ENCODE measurements at places on chromosomes 1 and 21.

DNA sequence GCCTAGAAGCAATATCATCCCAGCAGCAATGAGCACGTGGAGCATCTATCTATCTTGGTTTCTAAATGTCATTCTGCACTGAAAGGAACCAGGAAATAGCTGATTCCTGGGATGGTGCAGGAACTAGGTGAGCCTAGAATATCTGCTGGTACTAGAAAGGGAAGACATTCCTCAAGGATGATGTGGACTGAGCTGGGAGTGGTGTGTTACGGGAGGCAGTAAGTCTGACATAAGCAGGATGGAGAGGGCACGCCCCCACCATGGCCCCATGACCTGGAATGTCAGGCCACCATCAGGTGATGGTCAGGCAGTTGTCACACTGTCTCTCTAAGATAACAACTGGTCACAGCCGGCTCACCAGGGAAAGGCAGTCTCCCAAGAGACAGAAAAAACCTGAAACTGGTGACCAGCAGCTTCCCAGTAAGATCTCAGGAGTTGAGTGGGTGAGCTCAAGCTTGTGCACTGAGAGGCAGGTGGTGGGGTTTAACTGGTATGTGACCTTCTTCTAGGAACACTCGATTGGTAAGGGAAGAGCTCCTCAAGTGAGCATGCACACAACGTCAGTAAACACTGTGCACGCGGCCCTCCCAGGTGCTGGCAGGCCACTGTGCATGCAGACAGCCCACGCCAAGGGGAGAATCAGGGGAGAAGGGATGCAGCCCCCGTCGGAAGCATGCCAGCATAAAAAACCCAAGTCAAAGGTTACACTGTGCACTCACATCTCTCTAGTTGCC is 148.7 kb downstream of the ADSS2 start:
- peak; percentile 95 for DNase-seq

DNA sequence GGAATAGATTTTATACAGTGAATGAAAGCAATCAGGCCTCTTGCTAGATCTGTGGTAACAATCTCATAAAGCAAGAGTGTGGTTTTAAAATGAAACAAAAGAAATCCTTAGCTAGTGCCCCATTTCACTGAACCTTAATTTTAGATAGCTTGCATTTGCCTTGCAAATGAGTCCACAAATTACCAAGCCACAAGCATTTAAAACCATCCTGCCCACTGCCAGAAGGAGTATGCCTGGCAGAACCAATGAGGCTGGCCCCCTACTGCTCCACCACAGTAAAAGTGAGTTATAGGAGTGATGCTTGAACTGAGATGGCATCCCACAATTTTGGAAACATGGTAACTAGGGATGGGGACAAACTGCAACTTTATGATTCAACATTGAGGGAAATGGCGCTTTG is 206.4 kb upstream of the LMO4 start:
- DNase-seq, result no peak

DNA sequence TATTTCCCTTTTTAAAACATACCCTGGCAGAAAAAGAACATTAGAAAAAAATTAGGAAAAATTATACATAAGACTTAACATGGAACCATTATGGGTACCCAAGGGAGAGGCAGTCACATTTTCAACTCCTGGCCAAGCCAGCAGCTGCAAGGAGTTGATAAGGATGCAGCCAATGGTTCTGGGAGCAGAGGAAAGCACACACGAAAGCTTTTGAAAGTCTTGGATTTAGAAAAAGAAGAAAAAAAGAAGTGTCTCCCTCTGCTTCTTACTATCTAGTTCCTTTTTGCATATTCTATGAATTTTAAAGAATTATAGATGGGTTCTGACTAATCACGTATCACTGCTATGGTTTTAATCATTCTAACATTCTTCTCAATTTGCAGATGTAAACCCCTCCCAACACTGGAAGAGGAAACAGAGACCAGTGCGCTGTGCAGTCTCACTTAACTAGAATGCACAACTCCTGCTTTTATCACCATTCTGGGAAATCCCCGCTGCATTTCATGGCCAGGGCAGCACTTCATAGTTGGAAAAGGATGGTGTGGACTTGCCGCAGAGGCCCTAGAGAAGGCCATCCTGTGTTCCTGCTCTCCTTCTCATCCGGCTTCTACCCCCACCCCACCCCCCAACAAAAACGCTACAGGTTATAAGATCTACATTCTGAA is 2.7 kb upstream of the CD58 start:
- peak; percentile 45 for DNase-seq

DNA sequence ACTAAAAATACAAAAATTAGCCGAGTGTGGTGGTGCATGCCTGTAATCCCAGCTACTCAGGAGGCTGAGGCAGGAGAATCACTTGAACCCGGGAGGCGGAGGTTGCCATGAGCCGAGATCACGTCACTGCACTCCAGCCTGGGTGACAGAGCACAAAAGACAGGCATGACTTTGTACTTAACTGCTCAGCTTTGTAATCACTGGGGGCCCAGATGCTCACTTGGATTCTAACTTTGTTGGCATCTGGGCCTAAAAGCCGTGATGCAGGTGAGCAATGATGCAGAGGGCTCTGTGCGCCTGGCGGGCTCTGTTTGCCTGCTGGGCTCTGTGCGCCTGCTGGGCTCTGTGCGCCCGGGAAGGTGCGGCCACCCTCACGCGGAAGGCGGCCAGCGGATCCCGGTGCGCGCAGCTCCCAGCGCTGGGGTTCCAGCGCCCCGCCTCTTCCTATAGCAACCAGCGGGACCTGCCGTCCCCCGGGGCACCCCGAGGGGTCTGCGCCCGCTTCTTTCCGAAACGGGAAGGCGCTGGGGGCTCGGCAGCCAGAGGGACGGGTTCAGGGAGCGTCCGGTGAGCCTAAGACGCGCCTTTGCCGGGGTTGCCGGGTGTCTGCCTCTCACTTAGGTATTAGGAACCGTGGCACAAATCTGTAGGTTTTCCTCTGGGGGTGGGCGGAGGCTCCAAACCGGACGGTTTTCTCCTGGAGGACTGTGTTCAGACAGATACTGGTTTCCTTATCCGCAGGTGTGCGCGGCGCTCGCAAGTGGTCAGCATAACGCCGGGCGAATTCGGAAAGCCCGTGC is 31.7 kb downstream of the PRMT2 start:
- no peak for DNase-seq

GRCh38 chr1:50110656-50111055 is 1.9 kb downstream of the ELAVL4 start:
- no peak for DNase-seq

DNA sequence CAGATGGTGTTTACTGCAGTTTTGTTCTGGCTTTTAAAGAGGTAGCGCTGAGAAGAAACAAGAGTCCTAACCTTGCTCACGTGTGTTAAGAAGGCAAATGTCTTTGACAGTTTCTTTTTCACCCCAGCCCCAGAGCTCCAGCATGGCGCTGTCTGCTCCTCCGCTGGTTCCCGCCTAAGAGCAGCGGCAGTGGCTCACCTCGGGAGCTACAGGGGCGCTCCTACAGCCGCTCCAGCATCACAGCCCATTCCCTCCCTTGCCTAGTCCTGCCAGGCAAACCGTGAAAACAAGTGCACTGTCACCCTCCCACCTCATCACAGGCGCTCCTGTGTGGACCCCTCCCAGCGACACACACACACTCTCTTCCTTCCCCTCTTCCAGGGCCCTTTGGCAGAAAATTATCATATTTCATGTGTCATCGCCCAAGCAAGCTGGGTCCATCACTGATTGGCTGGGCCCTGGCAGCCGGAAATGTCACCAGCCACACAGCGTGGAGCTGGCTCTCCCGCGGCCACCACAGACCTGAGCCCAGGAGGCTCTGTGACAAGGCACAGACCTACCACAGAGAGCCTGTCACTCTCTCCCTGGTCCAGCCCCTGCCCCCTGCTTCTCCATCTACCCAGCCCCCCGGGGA is 1.2 kb upstream of the HIVEP3 start:
- no peak for DNase-seq

DNA sequence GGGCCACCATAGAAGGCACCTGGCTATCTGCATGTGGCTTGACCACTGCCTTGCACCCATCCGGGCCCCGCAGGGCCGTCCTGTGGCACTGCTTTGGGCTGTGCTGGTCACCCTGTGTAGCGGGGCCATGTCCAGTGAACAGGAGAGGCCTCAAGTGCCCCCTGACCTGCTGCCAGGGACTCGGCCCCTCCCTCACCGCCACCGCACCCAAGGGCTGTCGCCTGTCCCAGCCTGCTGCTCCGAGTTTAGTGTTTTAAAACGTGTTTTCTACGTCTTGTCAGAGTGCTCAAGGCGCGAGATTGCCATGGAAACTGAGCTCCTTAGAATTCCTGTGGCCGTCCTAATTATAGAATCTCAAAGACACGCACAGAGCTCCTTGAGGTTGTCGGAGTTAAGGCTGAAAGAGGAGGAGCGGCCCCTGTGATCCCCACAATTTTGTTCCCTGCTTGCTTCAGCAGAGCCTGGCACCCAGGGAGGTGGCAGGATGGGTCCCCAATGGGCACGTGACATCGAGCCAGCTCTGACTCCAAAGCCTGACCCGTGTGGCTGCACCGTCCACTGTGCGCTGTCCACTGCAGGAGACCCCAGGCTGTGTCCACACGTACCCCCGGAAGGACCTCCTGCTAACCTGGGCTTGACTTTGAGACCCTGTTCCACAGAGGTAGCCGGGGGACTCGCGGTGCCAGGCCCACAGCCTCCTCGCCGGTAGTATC is 66.2 kb downstream of the FAAP20 start:
- no peak for DNase-seq

- DNase-seq, result peak; percentile 78
These were observed 206.8 kb upstream of the ESRRG start for GRCh38 chr1:216929870-216930582.

DNA sequence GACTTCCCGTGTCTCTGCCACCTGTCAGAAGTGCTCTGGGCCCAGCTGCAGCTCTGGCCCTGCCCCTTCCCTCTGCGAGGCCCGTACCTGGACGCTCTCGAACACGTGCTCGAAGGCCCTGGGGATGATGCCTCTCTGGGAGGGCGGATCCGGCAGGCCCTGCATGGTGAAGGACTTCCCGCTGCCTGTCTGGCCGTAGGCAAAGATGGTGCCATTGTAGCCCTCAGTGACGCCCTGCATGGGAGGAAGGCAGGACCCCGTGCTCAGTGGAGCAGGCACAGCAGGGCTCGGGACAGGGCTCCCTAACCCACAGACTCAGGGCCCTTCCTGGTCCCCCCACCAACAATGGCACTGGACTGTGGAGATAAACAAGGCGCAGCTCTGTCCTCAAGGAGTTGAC is 2.4 kb downstream of the KIF17 start:
- DNase-seq, result no peak

- no peak for DNase-seq
These were observed 8.4 kb upstream of the FAAP20 start for GRCh38 chr1:2202843-2203601.

- DNase-seq, result no peak
These were observed 5.6 kb upstream of the IVNS1ABP start for GRCh38 chr1:185322636-185323035.

DNA sequence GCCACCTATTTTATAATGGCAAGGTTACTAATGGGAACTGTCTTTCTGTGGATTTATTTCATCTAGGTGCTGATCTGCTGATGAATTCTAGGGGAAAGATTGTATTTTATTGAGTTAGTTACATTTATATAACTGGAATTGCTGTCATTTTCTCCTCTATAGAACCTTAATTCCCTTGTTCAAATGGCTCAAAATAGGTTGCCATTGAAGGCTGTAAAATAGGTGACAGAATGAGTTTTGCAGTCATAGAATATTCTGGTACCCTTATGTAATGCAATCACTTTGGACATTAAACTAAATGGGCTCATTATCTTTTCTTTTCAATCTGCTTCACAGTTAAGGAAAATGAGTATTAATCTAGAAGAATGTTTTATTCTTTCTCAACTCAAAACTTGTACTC is 131.0 kb downstream of the CTH start:
- no peak for DNase-seq

- DNase-seq, result no peak
These were observed 156.6 kb downstream of the GREM2 start for GRCh38 chr1:240455228-240455821.

GRCh38 chr1:161083748-161084596 is 5.4 kb downstream of the NECTIN4 start:
- DNase-seq, result no peak

DNA sequence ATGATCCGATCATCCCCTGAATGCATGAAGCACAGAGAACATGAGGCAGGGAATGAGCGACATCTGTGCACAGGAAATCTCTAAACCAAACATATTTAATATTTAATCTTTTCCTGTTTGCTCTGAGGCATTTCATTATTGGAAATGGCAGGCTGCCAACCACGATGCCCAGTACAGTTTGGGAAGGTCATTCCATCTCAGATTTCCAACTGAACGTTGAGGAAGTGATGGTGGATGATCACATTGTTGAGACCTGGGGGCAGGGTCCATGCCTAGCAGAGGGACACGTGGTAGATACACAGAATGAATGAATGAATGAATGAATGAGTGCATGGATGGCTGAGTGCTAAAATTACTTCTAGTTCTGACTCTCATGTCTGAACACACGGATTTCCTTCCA is 15.9 kb upstream of the FASLG start:
- DNase-seq, result no peak

DNA sequence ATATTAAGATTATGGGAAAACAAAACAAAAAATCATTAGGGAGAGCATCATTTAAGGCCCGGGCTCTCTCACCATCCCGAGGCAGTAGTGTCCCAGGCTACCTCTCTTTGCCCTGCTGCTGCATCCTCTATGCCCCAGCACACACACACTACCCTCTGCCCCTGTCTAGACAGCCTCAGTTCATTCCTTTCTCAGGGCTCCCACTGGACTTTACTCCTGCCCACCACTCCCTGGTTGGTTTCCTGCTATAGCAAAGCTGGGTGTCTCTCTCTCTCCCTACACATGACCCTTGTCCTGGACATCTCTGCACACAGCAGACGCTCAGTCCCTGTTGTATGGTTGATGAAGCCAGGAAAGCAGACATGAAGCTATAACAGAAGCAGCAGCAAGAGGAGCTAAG is 30.7 kb downstream of the GNG12 start:
- DNase-seq, result no peak

GRCh38 chr1:246221485-246222255 is 285.4 kb downstream of the SMYD3 start:
- no peak for DNase-seq

DNA sequence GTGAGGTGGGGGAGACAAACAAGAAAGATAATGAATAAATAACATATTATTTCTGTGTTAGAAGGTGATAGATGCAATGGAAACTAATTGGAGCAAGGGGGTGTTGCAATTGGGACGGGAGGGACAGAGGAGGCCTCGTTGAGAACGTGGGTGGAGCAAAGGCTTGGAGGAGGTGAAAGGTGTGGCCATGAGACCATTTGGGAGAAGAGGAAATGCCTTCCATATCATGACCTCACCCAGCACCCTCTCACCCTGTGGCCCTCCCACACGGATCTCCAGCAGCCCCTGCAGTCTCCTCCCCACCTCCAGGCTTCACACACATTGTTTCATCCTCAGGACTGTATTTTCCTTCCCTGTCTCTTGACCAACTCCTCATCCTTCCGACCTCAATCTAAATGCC is 85.3 kb upstream of the ARHGAP29 start:
- DNase-seq, result peak; percentile 84

- DNase-seq, result no peak
These were observed 206.9 kb upstream of the SNX7 start for GRCh38 chr1:98454666-98455065.

Data from NCI-H226 (cell line).